ENCODE measurements at places on chromosomes 7 and 10.
A peak's percentile ranks its signal among the peaks of the same experiment; 100 is the strongest.

DNA sequence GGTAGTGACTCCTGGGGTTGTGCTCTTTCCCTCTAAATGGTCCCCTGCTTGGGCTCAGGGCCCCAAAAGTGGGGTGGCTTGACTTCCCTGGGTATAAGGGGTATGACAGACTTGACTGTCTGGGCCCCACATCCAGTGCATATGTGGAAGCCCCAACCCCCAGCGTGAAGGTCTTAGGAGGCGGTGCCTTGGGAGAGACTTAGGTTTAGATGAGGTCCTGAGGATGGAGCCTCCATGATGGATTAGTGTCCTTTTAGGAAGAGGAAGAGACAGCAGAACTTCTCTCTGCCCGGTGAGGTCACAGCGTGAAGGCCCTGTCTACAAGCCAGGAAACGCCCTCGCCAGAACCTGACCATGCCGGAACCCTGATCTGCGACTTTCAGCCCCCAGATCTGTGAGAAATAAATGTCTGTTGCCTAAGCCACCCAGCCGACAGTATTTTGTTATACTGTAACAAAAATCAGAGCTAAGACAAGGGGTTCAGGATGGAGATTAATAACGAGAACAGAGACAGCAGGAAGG, 23.8 kb downstream of the PODXL start:
- no peak for DNase-seq

DNA sequence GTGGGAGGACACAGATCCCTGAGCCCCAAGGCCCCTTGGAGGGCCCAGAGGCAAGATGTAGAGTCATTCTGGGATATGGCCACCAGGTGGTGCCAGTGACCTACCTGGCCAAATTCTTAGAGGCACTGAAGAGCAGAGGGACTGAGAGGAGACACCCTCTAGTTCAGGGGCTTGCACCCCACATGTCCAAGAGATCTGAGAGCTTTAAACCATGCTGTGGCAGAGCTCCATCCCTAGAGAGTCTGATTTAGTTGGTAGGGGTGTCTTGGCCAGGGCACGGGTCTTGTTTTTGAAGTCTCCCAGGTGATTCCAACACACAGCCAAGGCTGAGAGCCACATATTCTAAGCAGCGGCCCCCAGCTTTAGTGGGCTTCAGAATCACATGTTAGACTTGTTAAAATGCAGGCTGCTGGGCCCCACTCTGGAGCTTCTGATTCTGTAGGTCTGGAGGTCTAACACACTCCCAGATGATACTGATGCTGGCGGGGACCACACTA, 52.5 kb downstream of the PRF1 start:
- DNase-seq: peak; percentile 69

DNA sequence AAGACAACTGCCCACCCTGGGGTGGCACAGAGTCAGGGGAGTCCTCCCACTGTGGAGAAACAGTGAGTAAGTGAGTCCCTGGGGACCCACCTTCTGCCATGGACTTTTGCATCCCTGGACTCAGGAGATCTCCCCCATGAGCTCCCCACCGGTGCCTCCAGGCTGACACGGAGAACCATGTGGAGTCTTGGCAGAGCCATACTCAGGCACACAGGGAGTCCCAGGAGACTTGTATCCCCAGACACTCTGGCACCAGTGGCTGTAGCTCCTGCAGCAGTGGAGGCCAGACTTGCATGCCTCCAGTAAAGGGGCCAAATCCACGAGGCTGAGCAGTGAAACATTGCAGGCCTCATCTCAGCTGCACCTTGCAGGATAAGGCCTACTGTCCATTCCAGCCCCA, 791.4 kb downstream of the PCDH15 start:
- no peak for DNase-seq

GRCh38 chr10:123560301-123561140, 105.6 kb upstream of the GPR26 start:
- DNase-seq: no peak

DNA sequence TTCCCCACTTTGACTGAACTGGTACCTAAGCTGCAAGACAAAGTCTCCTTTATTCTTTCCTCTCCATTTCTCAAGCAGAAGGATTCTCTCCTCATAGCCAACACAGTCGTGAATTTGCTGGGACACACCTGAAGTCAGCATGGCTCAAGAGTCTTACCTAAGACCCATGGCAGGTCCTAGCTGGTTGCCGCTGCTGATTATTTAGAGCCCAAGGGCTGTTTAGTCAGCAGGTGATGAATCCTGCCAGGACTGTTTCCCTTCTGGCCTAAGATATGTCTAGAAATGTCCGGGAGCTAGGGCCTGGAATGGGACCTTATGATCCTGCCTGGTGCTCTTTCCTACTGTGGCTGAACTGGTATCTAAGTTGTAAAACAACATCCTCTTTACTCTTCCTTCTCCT, 82.8 kb downstream of the AHCYL2 start:
- DNase-seq: no peak

DNA sequence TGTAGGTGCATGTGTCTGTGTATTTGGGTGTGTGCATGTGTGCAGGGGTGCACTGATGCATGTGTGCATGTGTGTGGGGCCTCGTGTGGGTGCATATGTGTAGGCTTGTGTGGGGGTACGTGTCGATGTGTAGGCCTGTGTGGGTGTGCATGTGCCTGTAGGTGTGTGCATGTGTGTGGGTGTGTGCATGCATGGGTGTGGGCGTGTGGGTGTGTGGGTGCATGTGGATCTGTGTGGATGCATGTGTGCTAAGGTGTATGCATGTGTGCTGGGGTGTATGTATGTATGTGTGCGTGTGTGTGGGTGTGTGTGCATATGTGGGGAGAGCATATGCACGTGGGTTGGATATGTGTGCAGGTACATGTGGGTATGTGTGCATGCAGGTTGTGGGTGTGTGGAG, 73.2 kb downstream of the NKX6-2 start:
- DNase-seq: no peak

- no peak for DNase-seq
These were observed 16.1 kb downstream of the BTAF1 start for GRCh38 chr10:91939653-91940052.

DNA sequence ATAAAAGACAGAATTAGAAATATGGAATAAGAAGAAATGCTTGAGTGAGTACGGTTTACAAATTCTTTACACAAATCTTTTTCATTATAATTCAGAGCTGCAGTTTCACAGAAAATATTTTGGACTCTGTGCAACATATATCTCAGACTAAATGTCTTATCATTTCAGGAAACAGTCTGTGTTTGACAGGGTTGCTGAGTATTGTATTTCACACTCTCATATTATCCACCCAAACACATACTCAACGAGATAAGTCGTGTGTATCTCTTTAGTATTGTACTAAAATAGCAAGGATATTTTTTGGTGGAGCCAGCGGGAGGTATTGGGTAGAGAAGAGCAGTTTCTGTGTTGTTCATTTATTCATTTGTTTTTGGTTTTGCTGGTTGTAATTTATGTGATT, 39.0 kb upstream of the SLC39A12 start:
- no peak for DNase-seq

GRCh38 chr10:23362069-23362830, 17.7 kb upstream of the C10orf67 start:
- DNase-seq: no peak

GRCh38 chr7:72098807-72099580, 313.1 kb downstream of the CALN1 start:
- no peak for DNase-seq

GRCh38 chr7:97107192-97107800, 10.2 kb upstream of the SDHAF3 start:
- no peak for DNase-seq

- no peak for DNase-seq
These were observed 11.6 kb upstream of the ADD3 start for GRCh38 chr10:109996225-109996624.

- no peak for DNase-seq
These were observed 300.3 kb downstream of the ADK start for GRCh38 chr10:74451127-74451829.

GRCh38 chr7:142168746-142169145, 57.2 kb downstream of the MGAM2 start:
- no peak for DNase-seq

DNA sequence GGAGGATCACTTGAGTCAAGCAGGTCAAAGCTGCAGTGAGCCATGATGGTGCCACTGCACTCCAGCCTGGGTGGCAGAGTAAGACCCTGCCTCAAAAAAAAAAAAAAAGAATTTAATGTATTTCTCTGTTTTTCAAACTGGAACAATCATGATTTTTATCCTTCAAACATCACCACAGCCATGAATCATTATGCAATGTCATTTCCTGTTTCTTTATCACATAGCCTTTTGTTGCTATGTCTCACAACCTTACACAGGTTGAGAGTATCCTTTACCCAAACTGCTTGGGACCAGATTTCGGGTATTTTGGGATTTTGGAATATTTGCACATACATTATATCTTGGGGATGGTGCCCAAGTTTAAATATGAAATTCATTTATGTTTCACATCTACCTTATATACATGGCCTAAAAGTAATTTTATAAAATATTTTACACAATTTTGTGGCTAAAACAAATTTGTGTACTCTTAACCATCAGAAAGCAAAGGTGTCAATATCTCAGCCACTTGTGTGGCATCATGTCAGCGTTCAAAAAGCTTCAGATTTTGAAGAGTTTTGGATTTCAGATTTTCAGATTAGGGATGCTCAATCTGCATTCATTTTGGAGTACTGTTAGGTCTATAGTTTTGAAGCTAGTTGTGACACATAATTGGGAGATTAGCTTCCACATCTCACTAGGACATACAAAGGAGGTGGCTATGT, 8.2 kb downstream of the NT5C3A start:
- no peak for DNase-seq

- DNase-seq: no peak
These were observed 9.6 kb upstream of the OAT start for GRCh38 chr10:124428207-124428777.

- no peak for DNase-seq
These were observed 92.8 kb upstream of the PARD3 start for GRCh38 chr10:34907743-34908430.

DNA sequence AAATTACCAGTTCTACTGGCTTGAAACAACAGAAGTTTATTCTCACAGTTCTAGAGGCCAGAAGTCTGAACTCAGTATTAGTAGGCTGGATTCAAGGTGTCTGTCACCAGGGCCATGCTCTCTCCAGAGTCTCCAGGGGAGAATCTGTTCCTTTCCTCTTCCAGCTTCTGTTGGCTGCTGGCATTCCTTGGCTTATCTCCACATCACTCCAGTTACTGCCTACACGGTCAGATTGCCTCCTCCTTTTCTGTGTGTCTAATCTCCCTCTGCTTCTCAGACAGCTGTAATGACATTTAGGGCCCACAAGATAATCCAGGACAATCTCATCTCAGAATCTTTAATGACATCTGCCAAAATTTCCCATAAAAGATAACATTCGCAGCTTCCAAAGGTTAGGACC, 36.6 kb downstream of the MAPK8 start:
- DNase-seq: no peak

DNA sequence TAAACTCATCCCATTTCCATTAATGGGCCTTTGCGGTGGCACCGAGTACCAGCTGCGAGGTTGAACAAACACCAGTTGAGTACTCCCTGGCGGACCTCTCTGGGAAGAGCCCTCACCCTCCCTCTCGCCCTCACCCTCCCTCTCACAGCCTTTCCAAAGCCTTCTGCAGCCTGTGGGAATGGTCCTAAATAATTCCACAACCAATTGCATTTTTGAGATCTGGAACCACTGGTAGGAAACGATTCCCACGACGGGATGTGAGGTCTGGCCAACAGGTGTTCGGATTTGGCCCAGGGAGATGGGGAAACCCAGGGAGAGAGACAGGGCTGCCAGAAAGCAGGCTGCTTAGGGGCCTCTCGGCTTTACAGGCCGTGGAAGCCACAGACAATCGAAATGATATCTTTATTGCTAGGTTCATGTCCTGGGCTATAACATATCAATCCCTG, 5.3 kb downstream of the PTF1A start:
- no peak for DNase-seq

- DNase-seq: no peak
These were observed 592.5 kb downstream of the ARL4A start for GRCh38 chr7:13279854-13280435.

DNA sequence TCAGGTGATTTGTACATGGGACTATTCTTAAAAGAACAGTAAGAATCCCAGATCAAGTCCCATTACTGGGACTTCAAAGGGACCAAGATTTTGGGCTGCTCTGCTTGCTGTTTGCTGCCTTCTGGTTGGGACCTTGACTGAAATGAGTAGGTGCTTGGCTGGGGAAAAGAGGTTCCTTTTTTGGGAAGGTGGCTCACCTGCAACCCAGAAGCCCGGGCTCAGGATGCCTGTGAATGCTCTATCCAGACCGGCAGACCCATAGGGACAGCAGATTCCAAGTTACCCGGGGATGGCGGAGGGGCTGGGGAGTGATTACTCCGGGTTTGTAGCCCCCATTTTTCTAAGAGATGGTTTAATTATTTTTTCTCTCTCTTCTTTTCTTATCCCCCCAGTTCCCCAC, 104.0 kb downstream of the CPXM2 start:
- DNase-seq: no peak

DNA sequence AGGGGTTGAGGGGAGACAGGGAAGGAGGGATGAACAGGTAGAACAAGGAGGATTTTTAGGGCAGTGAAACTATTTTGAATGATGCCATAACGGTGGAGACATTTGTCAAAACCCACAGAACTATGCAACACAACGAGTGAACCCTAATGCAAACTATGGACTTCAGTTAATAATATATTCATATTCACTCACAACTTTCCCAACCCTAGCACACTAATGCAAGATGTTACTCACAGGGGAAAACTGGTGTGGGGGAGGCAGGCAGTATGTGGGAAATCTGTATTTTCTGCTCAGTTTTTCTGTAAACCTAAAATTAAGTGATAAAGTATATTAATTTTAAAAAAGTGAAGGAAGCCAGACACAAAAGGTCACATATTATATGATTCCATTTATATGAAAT, 17.3 kb downstream of the GNA12 start:
- DNase-seq: no peak

DNA sequence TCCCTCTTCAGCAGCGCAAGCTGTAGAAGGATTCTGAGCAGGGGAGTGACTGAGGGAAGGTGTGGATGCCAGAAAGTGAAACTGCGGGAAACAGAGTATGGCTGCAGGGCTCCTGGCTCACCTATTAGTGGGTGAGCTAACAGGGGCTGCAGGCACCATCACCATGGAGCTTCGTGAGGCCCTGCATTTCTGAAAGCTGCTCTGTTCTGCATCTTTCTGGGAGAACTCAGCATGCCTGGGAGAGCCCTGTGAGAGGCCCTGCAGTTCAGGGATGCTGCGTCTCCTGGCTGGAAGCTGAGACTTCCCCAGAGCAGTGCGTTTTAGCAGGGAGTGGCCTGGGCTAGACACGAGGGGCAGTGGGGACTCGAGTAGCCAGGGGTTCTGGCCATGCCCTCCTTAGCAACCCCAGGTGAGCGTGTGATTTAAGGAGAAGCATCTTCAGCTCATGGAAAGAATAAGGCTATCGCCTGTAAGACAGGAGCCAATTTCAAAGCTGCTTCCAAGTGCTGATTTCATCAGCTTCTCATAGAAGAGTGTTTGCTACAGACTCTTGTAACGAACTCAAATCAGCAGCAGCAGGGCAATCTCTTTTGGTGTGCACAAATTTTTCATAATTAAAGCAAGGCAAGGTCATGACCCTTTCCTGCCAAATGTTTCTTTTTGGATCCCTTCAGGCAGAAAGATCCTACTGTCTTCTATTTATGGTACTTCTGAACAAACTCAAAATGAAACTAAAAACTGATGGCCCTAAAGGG, 293.6 kb upstream of the ZNF32 start:
- DNase-seq: no peak

All from activated T-cell treated with anti-CD3 and anti-CD28 coated beads for 48 hours (primary cell).